ENCODE measurements at places on chromosomes 2 and 18. TPM values are rescaled to one million over a fixed set of nuclear protein-coding genes. Genes with fewer than 3 reads are reported as not detected.
A peak's percentile ranks its signal among the peaks of the same experiment; 100 is the strongest.

The NGEF gene
- 0.35 TPM for polyA plus RNA-seq

- no peaks in the 10 kb centered on the region for H3K36me3 ChIP-seq
- no peak overlapping the region for H3K27ac ChIP-seq
- DNase-seq = peak; percentile 22
These were observed 120.1 kb downstream of the HAUS1 start for GRCh38 chr18:46224181-46224775.

The HIBCH gene
- polyA plus RNA-seq = 28.9 TPM

DNA sequence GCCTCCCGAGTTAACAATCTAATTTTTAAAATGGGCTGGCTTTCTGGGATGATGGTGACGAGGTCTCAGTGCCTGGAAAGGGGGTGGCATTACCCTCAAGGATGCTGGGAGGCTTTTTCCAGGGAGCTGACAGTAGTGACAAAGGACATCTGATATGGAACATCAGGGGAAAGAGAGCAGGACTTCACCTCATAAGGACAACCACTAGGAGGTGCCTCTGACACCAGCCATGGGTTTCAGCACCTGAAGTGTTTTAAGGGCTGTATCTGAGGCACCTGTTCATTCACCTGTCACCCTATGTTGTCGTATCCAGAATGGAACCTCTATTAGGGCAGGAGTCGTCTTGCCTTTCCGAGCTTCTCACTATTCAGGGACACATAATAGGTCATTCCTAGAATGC lies 10.8 kb downstream of the IL36B start:
- H3K4me1 ChIP-seq = no peaks in the 10 kb centered on the region
- H3K27me3 ChIP-seq = peaks cover 36% of the 10 kb centered on the region
- no peak overlapping the region for H3K4me3 ChIP-seq
- no peaks in the 10 kb centered on the region for H3K36me3 ChIP-seq
- no peak overlapping the region for H3K27ac ChIP-seq
- DNase-seq = no peak

The ALPP gene
- not detected for polyA plus RNA-seq

The ZAP70 gene
- polyA plus RNA-seq = not detected

DNA sequence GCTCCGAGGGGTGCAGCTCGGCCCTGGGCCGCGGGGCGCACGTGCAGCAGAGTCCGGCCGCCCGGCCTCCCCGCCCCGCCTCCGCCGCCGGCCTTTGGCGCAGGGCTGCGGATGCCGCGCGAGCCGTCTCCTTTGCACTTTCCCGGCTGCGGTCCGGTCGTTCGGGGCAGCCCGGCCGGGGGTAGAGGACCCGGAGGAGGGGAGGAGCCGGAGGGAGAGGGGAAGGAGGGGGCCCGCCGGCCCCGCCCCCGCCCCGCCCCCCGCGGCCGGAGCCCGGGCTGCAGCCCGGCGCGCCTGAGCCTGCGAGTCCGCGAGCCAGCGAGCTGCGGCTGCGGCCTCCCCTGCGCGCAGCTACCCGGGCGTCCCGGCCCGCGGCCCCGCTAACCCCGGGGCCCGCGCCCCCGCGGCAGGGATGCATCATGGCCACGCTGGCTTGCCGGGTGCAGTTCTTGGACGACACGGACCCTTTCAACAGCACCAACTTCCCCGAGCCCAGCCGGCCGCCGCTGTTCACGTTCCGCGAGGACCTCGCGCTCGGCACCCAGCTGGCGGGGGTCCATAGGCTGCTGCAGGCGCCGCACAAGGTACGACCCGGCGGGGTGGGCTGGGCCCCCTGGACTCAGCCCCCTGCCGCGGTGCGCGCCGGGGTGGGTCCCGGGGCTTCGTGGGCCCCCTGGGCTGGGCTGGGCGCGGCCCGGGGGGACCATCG lies at the start of gene FHOD3:
Gene FHOD3 (plus strand): TSS at position 297 of the 709 bp plus-strand sequence. CDS start 123 bp downstream, at position 420.
- H3K4me3 ChIP-seq = peak within 1 kb of the TSS; percentile 87
- H3K36me3 ChIP-seq = no peaks in the 10 kb centered on the region
- peaks cover 20% of the 10 kb centered on the region for H3K4me1 ChIP-seq
- peak within 1 kb of the TSS; percentile 63 for H3K27ac ChIP-seq

GRCh38 chr2:121095257-121096080 lies 189.5 kb downstream of the TFCP2L1 start:
- 0 out of 2 replicates have a peak, but pooled peaks cover 6% of the 10 kb centered on the region for H3K4me1 ChIP-seq

The TDRD15 gene
- polyA plus RNA-seq = not detected

The FEV gene
- not detected for polyA plus RNA-seq

GRCh38 chr2:128308284-128308731 lies 10.4 kb downstream of the HS6ST1 start:
- H3K4me1 ChIP-seq = peaks cover 23% of the 10 kb centered on the region
- H3K4me3 ChIP-seq = no peak overlapping the region
- H3K27ac ChIP-seq = no peak overlapping the region
- no peak for DNase-seq
- H3K36me3 ChIP-seq = no peaks in the 10 kb centered on the region

DNA sequence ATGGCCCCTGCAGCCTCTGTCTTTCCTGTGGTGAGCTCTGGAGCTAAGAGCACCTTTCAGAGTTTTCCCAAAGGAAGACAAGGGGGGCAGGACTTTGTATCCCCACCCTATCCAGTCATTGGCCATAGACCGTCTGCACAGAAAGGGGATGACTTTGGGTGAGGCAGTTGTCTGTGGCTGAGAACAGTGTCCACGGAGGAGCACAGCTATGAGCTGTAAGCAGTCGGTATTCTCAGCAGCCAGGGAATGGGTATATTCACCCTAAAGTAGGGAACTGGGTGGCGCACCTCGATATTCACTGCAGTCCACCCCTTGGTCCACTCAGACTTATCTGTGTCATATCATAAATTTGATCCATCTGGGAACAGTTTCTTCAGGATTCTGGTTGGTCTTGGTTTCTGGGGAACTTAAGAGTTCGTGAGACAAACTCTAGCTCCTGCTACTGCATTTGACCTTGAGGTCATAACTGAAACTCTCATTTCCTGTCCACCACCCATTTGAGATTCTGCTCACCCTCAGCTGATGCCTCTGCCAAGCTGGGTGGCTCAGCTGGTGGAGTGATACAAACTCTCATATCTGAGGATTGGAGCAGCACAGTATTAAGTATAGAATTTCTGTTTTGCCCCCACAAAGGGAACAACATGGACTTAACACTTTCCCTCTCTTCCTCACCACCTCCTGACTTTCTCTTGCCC lies 45.2 kb upstream of the SCG2 start:
- peak; percentile 25 for DNase-seq
- no peak overlapping the region for H3K4me3 ChIP-seq
- H3K4me1 ChIP-seq = no peaks in the 10 kb centered on the region

GRCh38 chr2:38187541-38188011 lies 111.6 kb upstream of the CYP1B1 start:
- no peaks in the 10 kb centered on the region for H3K36me3 ChIP-seq
- peak overlapping the region; percentile 75 for H3K27ac ChIP-seq
- DNase-seq = peak; percentile 96
- no peaks in the 10 kb centered on the region for H3K27me3 ChIP-seq

DNA sequence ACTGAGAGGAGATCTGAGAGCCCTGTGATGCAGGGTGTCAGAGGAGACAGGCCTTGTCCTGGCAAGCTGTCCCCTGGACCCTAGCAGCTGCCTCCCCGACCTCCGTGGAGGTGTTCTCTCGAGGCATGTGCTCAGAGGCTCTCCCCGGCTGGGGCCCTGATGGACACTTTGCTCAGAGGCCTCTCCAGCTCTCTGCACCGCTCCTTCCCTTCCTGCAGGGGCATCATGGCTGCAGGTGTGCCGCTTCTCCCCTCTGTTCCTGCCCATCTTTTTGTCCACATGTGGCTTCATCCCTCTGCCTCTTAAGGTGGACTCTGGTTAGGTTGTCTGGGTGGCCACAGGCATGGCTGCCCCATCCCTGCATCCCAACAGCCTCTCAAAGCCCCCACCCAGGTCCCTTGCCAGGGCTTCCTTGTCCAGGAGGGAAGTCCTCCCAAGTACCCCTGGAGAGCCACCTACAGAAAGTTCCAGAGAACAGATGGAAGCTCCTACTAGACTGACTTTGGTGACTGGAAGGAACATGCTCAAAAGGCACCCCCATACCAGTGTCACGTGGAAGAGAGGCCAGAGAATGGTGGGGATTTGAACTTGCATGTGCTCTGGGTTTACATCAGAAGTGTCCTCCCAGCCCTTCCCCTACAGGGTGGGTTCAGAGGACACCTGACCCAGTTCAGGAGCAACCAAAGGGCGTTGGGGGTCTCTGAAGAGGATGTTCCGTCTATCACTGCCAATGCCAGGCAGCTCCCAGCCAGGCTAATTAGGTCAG lies 120.4 kb downstream of the KLHL29 start:
- no peak overlapping the region for H3K4me3 ChIP-seq
- no peaks in the 10 kb centered on the region for H3K27me3 ChIP-seq
- H3K27ac ChIP-seq = no peak overlapping the region
- H3K4me1 ChIP-seq = no peaks in the 10 kb centered on the region
- no peak for DNase-seq

GRCh38 chr2:168216351-168217005 lies 30.9 kb downstream of the STK39 start:
- H3K27ac ChIP-seq = no peak overlapping the region
- no peak overlapping the region for H3K4me3 ChIP-seq
- peaks cover 22% of the 10 kb centered on the region for H3K4me1 ChIP-seq
- H3K27me3 ChIP-seq = no peaks in the 10 kb centered on the region
- DNase-seq = peak; percentile 58

GRCh38 chr2:145157036-145157675 lies 637.2 kb upstream of the ZEB2 start:
- peaks cover 18% of the 10 kb centered on the region for H3K4me1 ChIP-seq
- H3K27ac ChIP-seq = peak overlapping the region; percentile 14
- no peak overlapping the region for H3K4me3 ChIP-seq
- no peaks in the 10 kb centered on the region for H3K36me3 ChIP-seq

The LYPD6B gene
- polyA plus RNA-seq = 11.5 TPM

DNA sequence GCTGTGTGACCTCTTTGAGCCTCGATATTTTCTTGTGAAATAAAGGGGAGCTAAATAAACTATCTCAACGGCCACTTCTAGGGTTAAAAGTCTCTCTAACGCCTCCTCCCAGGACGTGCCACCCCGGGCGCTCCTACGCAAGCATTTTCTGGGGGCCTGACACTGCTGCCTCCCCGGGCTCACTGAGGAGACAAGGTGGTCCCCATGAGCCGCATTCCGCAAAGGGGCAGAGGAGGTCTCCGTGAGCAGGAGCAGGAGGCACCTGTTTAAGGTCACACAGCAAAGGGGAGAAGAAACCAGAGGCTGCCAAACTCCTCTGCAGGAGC lies 913 bp upstream of the WNT10A start:
- no peak overlapping the region for H3K4me3 ChIP-seq
- peaks cover 4% of the 10 kb centered on the region for H3K4me1 ChIP-seq
- no peak overlapping the region for H3K27ac ChIP-seq
- no peaks in the 10 kb centered on the region for H3K36me3 ChIP-seq
- peaks cover 37% of the 10 kb centered on the region for H3K27me3 ChIP-seq

The DPP10 gene
- not detected for polyA plus RNA-seq

DNA sequence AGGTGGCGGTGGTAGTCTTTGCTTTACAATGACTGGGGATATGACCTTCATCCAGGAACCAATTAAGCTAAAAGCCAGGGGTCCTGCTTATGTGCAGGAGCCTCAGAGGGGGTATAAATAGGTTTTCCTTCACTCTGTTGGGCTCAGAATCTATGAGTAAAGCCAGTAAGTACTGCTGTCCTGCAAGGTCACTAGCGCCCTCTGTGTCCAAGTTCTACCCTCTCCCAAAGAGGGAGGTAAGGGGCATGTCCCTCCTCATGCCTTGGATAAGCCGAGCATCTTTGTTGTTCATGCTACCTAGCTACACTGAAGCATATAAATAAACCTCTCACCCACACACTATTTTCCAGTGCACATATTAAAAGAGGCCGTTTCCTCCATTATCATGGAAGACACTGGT lies 79.4 kb downstream of the SPRED2 start:
- H3K4me3 ChIP-seq = no peak overlapping the region
- H3K36me3 ChIP-seq = no peaks in the 10 kb centered on the region
- H3K27me3 ChIP-seq = no peaks in the 10 kb centered on the region

- peak; percentile 83 for DNase-seq
- H3K36me3 ChIP-seq = no peaks in the 10 kb centered on the region
- H3K4me1 ChIP-seq = no peaks in the 10 kb centered on the region
- H3K4me3 ChIP-seq = no peak overlapping the region
- H3K27me3 ChIP-seq = no peaks in the 10 kb centered on the region
These were observed 66.9 kb upstream of the ZNG1B start for GRCh38 chr2:113370478-113371091.

The FAM237A gene
- polyA plus RNA-seq = not detected

DNA sequence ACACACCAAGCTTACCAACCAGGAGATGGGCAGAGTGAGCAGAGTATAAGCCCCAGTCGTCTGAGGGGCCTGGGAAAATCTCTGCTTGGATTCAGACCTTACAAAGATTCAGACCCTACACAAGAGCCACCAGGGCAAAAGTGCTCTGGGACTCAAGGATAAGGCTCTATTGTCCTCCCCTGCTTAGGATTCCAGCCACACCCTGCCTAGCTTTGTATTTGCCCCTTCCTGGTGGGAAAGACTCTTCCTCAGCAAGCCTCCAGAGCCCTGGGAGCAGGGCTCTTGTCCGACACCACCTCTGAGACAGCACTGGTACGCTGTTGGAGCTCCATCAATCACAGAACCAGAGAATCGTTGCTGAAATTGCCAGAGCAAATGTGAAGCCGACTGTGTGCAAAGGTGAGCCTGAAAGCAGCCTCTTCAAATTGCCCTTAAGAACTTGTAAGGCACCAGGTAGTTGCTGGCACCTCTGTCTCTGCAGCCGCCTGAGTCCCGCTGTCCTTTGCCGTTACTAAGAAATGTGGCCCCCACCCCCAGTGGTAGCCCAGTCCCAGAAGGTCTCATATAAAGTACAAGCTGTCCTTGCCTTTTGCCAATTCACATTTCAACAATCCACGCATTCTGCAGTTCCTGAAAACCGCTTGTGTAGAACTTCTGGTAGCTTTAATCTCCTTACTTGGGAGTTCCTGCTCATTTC lies 148.7 kb downstream of the CTIF start:
- no peak for DNase-seq
- H3K36me3 ChIP-seq = peaks cover 11% of the 10 kb centered on the region
- no peak overlapping the region for H3K27ac ChIP-seq
- H3K27me3 ChIP-seq = no peaks in the 10 kb centered on the region
- H3K4me1 ChIP-seq = no peaks in the 10 kb centered on the region
- no peak overlapping the region for H3K4me3 ChIP-seq

- H3K27ac ChIP-seq = no peak overlapping the region
- no peaks in the 10 kb centered on the region for H3K4me1 ChIP-seq
- H3K36me3 ChIP-seq = no peaks in the 10 kb centered on the region
- H3K27me3 ChIP-seq = peaks cover 79% of the 10 kb centered on the region
- DNase-seq = no peak
These were observed 50.1 kb downstream of the CIB4 start for GRCh38 chr2:26590980-26591618.

Measured in GM23248 (cell line).